Eye (tissue), 1 donor: ENCODE measurements at places on chromosomes 11 and 22.
A peak's percentile ranks its signal among the peaks of the same experiment; 100 is the strongest.

DNA sequence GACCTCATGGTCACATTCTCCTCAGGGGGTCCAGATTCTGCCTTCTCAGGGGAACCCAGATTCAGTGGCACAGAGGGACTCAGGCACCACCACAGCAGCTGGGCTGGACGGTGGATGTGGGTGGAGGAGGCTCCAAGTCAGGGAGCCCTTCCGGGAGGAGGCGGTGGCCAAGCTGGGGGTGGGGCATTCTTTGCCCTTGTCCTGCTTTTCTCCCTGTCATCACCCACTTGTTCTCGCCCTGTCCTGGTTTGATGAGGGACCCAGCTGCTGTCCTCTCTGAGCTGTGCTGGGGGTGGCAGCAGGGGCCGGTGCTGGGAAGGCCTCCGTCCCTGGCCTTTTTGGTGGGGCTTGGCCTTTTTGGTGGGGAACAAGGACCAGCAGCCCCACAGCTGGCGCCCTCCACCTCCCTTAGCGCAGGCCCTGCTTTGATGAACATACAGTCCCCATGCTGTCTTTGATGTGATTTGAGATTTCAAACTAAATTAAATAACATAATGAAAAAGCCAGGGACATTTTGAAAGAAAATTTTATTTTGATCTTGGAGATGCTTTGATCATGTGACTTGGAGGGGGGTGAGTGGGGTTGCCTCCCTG is 1168.2 kb downstream of the BRD1 start:
- no peak for DNase-seq

DNA sequence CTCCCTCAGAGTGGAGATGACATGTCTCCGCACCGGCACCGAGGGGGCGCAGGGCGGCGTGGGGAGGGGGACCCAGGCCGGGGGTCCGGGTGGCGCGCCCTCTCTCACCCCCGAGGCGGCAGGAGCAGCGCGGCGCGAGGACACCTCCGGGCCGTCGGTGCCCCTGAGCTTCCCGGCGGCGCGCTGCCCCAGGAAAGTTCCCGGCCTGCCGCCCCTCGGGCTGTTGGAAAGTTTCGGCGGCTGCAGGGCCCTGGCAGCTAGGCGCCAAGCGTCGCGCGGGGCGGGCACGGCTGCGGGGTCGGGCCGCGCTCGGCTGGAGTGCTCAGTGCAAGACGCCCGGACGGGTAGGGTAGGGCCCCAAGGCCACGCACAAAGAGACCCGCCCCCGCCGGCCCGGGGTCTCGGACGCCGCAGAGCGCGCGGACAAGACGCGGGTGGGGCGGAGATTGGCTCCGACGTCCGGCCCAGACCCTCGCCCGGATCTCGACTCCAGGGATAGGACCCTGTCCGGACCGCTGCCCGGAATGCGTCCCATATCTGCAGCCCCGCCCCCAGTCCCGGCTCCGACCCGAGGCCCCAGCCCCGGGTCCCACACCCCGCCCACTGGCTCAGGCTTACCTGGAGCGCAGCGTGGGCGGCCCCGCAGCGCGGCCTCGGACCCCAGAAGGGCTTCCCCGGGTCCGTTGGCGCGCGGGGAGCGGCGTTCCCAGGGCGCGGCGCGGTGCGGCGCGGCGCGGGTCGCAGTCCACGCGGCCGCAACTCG is 471 bp downstream of the ARVCF start:
- peak; percentile 65 for DNase-seq

DNA sequence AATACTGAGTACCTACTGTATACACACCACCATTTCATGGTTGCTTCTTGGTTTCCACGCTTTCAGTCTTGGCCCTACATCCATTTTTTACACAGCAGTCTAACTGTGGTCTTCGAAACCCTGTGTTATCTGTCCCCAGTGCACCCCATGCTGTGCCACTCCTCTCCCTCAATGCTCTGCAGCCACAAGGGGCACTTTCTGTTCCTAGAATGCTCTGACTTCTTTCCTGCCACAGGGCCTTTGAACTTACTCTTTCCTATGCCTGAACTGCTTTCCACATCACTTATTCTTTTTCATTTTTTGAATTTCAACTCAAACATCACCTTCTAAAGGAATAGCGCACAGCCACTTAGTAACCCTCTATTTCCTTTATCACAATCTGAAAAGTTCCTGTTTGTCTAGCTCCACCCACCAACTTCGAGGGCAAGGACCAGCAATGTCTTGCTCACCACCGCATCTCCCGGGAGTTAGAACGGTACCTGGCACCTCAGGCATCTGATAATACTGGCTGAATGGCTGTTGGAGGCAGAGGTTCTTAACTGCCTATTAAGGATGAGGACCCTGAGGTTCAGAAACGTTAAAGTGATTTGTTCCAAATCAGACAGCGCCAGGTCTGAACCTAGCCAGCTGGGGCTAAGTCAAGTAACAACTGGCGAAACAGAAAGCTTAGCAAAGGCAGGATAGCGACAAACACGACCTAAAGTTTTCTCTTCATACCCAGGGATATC is 568 bp downstream of the ALG8 start:
- no peak for DNase-seq

- DNase-seq, result no peak
Observed at GRCh38 chr11:130731401-130731800, 184.9 kb downstream of the SNX19 start.

DNA sequence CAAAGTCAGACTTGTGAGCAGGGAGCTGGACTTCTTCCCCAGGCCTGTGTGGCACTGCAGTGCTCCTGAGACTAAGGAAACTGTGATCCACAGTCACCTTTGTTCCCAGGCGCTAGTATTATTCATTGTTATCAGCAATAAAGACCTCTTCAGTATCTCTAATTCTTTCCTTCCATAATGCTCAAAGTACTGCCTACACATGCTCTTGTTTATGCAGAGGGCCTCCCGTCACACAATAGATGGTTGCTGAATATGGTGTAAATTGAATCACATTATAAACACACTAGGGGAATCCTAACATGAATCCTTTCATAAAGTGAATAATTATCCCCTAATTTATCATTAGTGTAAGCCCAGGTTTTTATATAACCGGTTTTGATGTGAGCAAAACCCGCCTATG is 493.3 kb downstream of the BUD13 start:
- DNase-seq, result no peak

DNA sequence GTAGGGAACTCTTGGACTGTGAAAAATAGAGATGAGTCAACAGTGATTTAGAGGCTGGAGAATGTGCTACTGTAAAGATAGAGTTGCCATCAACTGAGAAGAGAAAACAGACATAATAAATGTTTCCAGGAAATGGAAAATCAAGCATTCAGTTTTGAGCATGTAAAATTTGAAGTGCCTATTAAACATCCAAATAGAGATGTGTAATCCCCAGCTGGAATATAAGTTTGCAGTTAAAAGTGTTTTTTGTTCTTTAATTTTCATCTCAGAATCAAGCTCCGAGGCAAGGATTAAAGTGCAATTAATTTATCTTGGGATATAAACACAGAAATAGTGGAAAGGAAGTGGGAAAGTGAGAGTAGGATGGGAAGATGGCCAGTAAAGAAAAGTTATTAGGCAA is 666.0 kb upstream of the RAG2 start:
- DNase-seq, result no peak

DNA sequence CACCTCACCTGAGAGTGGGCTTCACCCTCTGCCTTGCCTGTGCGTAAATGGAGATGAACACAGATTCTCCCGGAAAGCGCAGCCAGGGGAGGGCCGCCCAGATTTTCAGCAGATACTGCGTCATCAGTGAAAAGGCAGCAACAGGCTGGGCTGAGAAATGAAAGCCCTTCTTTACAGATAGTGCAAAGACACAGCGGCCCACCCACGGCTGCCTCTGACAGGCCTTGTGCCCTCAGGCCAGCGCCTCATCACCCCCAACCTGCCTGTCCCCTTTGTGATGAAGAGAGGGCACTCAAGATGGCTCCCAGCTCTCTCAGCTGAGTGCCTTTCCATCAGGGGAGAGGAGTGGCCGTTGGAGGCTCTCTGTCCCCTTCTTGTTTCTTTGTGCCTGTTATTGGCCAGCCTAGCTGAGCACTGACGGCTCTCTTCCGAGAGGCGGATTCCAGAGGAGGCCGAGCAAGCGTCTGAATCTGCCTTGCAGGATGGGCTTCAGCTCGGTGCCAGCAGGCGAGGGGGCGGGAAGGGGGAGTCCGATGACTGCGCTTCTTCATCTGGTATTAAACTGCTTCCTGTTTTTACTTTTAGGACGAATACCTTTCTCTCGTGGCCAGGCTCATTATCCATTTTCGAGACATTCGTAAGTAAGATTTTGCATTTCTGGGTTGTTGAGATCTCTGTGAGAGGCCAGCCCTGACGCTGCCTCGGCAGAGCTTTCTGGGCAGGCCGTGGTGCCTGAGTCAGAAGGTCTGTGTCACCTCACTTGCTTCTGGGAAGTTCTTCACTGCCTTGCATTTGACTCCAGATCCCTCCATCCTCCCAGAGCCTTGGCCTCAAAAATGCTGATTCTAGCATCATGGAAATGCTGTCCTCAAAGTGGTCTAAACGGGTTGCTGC is 43.7 kb downstream of the MED15 start:
- DNase-seq, result peak; percentile 61

- DNase-seq, result peak; percentile 57
Observed at GRCh38 chr22:44297470-44298061, 15.2 kb downstream of the SHISAL1 start.

- no peak for DNase-seq
Observed at GRCh38 chr11:11027288-11027687, 169.4 kb upstream of the ZBED5 start.

DNA sequence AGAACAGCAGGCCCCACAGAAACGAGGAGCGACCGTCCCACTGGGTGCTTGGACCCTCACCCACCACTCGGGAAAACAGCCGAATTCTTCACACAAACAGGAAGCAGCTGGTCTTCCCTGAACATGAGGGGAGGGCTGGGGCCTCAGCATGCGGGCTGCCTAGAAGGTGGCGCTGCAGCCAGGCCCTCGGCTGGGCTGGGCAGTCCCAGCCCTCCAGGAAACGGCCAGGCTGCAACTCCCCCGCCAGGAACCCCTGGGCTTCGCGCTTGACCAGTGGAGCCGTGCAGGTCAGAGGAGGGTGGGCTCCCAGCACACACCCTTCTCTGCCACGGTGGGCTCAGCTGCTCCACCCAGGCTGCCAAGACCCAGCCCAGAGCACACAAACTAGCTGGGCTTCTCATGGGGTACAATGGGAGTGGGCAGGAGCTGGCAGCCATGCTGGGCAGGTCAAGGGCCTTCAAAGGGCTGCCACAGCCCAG is 29.6 kb downstream of the IGF2 start:
- peak; percentile 47 for DNase-seq
